ENCODE measurements at places on chromosomes 5 and 9. TPM values are rescaled to one million over a fixed set of nuclear protein-coding genes. Genes with fewer than 3 reads are reported as not detected.

DNA sequence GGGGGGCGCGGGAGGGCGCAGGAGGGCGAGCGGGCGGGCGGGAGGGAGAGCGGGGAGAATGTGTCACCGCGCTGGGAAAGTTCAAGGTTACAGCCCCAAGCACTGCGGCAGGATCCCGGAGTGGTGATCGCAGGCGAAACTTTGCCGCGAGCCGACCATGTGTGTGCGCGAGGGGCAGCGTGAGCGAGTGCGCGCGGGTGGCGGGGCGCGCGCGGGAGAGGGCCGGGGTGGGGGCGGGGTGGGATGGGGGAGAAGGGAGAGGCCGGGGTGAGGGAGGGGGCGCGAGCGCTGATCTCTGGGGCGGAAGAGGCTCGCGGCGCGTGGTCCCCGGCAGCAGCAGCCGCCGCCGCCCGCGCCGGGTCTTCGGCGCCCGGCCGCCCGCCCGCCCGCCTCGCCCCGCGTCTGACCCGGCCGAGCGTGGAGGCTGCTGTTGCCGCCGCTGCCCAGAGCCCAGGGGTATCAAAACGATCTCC lies at the start of gene NFIB:
Gene NFIB, minus strand, starts transcription at position 191 of the 473 bp plus-strand sequence. CDS start 630 bp downstream, outside the sequence.
- peak; percentile 53 for DNase-seq

- no peak for DNase-seq
These were observed 221.4 kb downstream of the CFAP90 start for GRCh38 chr5:7629561-7629960.

- DNase-seq, result no peak
These were observed 212.5 kb downstream of the RAB3C start for GRCh38 chr5:58795327-58795726.

DNA sequence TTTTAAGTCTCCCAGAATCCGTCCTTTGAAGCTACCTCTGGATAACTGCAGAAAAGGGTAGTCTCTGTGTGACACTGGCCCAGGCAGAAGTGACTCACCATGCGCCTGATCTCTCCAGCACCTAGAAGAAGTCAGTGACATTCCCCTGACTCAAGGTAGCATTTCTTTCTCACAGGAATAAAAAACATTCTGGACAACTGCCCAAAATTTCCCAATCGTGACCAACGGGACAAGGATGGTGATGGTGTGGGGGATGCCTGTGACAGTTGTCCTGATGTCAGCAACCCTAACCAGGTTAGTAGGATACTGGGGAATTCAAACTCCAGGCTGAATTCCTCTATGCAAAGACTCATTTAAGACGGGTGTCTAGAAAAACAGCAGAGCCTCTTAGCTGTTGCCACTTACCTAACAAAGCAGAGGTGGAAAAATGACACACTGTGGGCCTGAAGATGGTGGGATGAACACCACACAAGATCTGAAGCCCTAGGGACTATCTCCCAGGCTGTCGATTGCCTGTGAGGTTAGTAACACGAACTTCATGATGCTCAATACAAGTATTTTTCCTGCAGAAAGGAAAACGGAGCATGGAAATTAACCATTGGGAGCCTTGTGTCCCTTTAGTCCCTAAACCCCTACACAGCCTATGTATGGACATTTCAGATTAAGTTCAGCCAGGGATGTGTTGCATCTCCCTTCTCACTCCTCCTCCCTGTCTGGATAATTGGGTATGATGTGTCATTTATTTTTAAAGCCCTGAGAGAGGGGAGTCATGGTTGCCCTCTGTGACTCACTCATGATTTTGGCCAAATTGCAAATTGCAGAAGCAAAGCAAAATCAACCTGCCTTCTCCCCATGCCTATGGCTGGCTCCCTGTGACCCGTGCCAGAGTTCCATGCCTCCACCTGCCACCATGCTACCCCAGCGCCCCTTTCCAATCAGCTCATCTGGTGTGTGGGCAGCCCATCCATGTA lies 37.2 kb downstream of the THBS4 start:
- DNase-seq, result peak; percentile 42

Gene CAMK4
- total RNA-seq, result 0.55 TPM

Gene MZB1
- total RNA-seq, result 0.22 TPM

All from PC-3 (cell line).